ENCODE measurements at places on chromosomes 5 and 9.

DNA sequence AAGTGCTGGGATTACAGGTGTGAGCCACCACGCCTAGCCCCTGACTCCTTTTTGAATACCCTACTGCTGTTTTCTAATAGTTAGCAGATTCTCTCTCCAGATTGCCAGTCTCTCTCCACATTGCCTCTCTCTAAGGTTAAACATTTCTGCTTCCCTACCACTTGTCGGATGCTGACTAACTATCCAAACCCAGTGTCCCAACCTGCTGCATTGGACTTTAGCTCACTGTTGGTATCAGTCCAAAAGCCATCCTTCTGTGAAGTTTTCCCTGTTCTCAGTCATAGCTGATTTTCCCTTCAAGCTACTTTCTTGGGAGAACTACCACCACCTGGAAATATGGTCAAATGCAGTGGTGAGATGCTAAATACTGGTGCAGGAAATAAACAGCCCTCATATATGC lies 48.7 kb downstream of the TLR4 start:
- no peak for DNase-seq

DNA sequence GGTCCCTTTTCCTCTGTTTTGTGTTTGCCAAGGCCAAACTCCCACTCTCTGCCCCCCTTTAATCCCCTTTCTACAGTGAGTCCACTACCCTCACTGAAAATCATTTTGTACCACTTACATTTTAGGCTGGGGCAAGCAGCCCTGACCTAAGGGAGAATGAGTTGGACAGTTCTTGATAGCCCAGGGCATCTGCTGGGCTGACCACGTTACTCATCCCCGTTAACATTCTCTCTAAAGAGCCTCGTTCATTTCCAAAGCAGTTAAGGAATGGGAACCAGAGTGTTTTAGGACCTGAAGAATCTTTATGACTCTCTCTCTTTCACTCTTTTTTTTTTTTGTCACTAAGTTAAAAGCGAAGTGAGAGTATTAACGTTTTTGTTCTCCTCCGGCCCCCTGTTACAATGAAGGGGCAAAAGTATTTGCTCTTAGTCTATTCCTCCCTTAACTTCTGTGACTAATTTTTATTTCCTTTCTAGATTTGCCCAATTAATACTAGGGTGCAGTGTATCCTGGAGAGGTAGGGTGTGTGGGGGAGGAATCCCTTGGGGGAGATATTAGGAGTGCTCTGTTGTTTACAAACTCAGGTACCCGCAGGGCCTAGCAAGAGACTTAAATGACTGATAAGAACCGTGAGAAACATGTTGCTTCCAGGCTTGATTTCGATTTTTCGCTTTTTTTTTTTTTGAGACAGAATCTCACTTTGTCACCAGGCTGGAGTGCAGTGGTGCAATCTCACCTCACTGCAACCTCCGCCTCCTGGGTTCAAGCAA lies 14.7 kb downstream of the GM2A start:
- no peak for DNase-seq

DNA sequence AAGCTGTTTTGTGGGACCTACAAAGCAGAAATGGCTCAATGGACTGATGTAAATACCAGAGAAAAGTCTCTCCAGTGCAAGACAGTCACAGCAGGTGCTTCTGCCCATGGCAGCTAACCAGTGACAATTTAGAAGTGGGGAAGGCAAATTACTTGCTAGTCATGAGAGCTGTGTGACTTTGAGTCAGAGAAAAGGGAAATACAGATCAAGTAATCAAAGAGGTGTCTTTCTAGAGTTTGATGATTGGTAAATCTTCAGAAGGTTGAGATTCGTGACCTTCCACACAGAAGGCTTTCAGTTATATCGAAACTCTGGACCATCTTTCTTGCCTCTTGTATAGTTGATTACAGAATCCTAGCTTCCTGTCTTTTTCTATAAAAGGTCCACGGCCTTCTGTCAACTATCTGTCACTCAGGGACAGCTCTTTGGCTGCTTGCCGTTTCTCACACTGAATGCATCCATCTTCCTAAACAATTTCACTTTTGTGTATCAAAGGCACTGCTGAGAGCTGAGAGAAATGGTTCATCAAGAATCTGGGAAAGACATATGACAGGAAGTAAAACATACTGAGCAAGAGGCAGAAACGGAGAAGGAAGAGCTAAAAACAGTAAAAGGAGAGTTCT lies 993.9 kb upstream of the ACO1 start:
- no peak for DNase-seq

DNA sequence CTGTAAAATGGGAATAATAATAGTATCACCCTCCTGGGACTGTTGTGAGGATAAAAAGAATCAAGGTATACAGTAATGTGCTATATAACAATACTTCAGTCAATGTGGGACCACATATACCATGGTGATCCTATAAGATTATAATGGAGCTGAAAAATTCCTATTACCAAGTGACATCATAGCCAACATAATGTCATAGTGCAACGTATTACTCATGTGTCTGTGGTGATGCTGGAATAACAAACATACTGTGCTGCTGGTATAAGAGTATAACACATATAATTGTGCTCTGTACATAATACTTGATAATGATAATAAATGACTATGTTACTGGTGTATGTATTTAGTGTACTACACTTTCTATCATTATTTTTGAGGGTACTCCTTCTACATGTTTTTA lies 38.1 kb downstream of the LIFR start:
- DNase-seq: no peak

DNA sequence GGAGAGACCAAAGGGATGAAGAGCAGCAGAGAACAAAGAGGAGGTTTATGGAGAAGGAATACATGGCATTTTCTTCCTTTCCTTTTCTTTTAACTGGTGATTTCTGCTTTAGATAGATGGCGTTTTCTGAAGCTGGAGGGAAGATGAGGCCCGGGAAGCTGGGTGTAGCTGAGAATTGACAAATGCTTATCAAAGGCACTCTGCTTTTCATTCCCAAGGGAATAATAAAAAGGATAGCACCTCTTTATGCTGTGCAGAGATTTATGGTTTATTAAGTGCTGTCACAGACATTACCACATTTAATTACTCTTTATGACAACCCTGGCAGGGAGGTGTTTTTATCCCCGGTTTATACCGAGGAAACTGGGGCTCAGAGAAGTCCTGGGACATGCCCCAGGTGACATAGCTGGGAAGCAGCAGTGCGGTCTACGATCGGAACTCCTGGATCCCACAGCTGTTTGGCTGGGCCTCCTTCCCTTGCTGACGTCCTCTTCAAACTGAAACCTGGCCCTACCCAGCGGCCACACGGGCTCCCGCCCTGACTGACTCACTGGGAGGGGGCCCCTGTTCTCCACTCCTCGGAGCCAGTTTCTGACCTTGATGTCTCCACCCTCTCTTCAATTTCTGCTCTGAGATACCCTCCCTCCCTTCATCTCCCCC lies 8.2 kb upstream of the EPB41L4B start:
- no peak for DNase-seq

GRCh38 chr9:128628471-128629048 lies 28.1 kb downstream of the DYNC2I2 start:
- DNase-seq: no peak

All from smooth muscle cell of the brain vasculature (primary cell).